Spinal cord (tissue), 10 donors: ENCODE measurements at places on chromosomes 11 and 22. TPM values are rescaled to one million over a fixed set of nuclear protein-coding genes. Genes with fewer than 3 reads are reported as not detected.

DNA sequence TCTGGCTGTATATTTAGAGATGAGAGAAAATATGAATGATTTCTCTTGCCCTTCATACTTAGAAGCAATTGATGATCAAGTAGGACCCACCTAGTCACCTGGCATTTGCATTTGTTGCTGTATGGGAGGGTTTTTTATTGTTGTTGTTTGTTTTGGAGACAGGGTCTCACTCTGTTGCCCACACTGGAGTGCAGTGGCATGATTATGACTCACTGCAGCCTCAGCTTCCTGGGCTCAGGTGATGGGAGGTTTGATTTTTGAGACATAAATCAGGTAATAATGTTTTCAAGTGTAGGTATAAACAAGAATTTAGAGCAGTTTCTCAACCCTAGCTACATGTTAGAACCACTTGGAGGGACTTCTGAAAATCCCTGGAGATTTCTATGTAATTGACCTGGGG, 63.0 kb downstream of the TNRC6B start:
- H3K4me1 ChIP-seq, result peaks cover 9% of the 10 kb centered on the region
- no peak for DNase-seq
- H3K36me3 ChIP-seq, result no peaks in the 10 kb centered on the region
- no peak overlapping the region for H3K27ac ChIP-seq
- H3K4me3 ChIP-seq, result no peak overlapping the region

DNA sequence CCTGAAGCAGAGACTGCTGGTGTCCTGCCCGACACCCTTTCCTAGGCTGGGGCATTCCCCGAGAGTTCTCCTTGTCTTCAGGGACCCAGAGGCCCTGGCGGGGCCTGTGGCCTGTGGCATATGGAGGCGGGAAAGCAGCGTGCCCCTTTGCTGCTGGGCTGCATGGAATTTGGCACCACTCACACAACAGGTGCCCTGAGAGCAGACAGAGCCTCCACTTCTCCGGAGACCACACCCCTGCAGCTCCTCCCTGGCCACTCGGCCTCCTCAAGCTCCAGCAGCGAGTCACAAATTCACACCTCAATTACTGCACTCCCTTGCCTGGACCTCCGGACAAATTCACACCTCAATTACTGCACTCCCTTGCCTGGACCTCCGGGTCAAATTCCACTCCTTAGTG, 1375.2 kb downstream of the TBC1D22A start:
- H3K4me1 ChIP-seq, result peaks cover 14% of the 10 kb centered on the region
- no peak for DNase-seq
- no peaks in the 10 kb centered on the region for H3K36me3 ChIP-seq
- no peak overlapping the region for H3K4me3 ChIP-seq
- no peak overlapping the region for H3K27ac ChIP-seq

DNA sequence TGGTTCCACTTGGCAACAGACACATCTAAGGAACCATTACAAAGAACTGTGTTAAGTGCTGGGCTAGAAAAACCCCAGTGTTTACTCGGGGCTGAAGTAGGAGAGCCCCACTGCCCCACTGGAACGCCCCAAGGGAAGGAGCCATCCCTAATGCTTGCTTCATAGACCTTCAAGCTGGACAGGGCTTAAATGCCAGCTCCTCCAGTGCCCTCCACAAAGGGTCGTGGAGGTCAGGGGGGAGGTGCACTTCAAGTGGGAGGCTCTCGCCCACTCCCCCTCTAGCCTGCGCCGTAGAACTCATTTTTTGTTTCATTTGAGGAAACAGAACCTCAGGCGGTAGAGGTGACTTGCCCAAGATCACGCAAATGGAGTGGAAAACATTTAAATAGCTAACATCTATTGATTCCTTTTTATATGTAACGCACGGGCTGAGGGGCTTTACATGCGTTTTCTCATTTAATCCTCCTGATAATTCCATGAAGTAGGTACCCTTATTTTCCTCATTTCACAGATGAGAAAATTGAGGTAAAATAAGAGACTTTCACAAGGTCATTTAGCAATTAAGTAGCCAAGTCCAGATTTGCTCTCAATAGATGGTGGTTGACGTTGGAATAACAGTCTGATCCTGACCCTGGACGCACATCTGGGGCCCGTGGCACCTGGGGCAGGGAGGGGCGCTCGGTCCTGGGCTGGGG, 545 bp upstream of the ZDHHC13 start:
- H3K4me3 ChIP-seq, result peak overlapping the region; percentile 72
- H3K27ac ChIP-seq, result no peak overlapping the region
- peaks cover 17% of the 10 kb centered on the region for H3K4me1 ChIP-seq

DNA sequence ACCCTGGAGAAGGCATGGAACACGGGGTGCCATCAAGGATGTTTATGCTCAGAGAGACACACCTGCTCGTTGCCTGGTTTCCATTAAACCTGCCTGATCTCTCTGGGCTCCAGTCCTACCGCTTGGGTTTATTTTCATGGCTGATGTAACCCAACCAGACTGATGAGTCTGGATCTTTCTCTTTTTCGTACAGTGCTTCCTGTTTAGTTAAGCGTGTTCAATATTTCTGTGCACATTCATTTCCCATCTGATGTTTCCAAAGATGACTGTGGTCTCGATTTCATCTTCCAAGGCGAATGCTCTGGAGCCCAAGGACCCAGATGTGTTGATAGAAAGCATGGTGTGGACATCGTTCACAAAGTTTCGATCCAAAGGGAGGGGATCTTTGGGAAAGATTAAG, 84.3 kb downstream of the SNX19 start:
- H3K4me3 ChIP-seq, result no peak overlapping the region
- peaks cover 36% of the 10 kb centered on the region for H3K4me1 ChIP-seq
- H3K27me3 ChIP-seq, result no peaks in the 10 kb centered on the region
- H3K36me3 ChIP-seq, result no peaks in the 10 kb centered on the region

- no peaks in the 10 kb centered on the region for H3K36me3 ChIP-seq
- H3K27ac ChIP-seq, result no peak overlapping the region
- peaks cover 11% of the 10 kb centered on the region for H3K4me1 ChIP-seq
- DNase-seq, result no peak
These were observed 151.4 kb downstream of the BRD1 start for GRCh38 chr22:49676230-49676629.

- peak; percentile 4 for DNase-seq
- H3K27me3 ChIP-seq, result no peaks in the 10 kb centered on the region
- H3K27ac ChIP-seq, result no peak overlapping the region
- peaks cover 4% of the 10 kb centered on the region for H3K4me1 ChIP-seq
These were observed 91.5 kb upstream of the YWHAH start for GRCh38 chr22:31852691-31853421.

DNA sequence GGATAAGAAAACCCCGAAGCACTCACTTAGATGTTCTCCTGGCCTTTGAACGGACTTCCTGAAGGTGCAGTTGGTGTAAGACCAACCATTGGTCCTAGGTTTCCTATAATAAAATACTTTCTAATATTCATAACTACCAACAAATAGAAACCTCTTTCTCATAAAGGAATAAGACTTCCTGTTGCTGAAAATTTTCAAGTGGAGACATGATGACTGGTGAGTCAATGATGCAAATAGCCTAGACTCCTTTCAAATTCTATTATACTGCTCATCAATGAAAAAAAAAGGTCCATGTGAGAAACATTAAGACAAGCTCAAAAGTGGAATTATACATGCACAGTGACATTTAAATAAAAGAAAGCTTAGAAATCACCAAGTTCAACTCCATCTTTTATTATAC, 862.8 kb downstream of the FAM181B start:
- no peak overlapping the region for H3K27ac ChIP-seq
- H3K36me3 ChIP-seq, result no peaks in the 10 kb centered on the region
- H3K4me3 ChIP-seq, result no peak overlapping the region
- no peak for DNase-seq

GRCh38 chr11:61637277-61637676, 42.9 kb upstream of the DAGLA start:
- DNase-seq, result no peak
- no peak overlapping the region for H3K27ac ChIP-seq
- H3K4me1 ChIP-seq, result peaks cover 6% of the 10 kb centered on the region
- no peaks in the 10 kb centered on the region for H3K36me3 ChIP-seq
- no peaks in the 10 kb centered on the region for H3K27me3 ChIP-seq
- H3K4me3 ChIP-seq, result no peak overlapping the region

DNA sequence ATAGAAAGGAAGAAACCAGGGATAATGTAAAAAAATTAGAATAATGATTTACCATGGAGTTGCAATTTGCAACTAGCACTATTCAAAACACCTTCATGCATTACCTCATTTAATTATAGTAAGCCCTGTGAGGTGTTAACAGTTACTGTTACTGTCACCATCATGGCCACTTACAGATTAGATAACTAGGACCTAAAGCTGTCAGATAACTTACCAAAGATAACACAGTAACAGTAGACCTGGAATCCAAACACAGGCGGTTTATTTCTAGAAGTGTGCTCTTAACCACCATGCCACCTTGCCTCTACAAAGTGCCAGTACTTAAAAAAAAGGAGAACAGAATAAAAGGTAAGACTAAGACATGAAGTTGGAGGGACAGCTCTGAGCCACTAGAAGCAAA, 11.1 kb upstream of the LARGE1 start:
- H3K27ac ChIP-seq, result no peak overlapping the region
- H3K36me3 ChIP-seq, result no peaks in the 10 kb centered on the region
- H3K27me3 ChIP-seq, result no peaks in the 10 kb centered on the region
- no peak for DNase-seq

DNA sequence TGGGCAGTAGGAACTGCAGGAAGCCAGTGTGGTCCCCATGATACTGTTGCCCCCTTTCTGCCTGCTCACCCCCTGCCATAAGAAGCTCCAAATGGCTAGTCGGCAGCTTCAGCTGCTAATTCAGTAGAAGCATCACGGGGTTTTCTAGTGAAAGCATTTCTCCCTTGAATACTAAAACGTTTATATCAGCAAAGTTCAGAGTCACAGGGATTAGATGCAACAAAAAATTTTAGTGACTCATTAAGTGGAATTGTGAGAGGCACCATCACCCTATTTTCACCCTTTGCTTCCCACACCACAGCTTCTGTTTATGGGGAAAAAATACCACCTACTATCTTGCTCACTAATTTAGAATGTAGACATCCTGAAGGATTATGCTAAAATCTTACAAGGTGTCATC, 25.2 kb downstream of the RAB39A start:
- no peaks in the 10 kb centered on the region for H3K27me3 ChIP-seq
- peaks cover 4% of the 10 kb centered on the region for H3K4me1 ChIP-seq
- no peak for DNase-seq
- H3K36me3 ChIP-seq, result no peaks in the 10 kb centered on the region
- no peak overlapping the region for H3K4me3 ChIP-seq
- no peak overlapping the region for H3K27ac ChIP-seq

- no peak for DNase-seq
- no peaks in the 10 kb centered on the region for H3K27me3 ChIP-seq
- H3K4me3 ChIP-seq, result no peak overlapping the region
These were observed 66.2 kb downstream of the EFCAB6 start for GRCh38 chr22:43745783-43746356.

GRCh38 chr11:124834526-124835180, 30.6 kb upstream of the ROBO3 start:
- peaks cover 16% of the 10 kb centered on the region for H3K27me3 ChIP-seq
- H3K4me3 ChIP-seq, result no peak overlapping the region
- DNase-seq, result no peak

GRCh38 chr22:48171271-48171691, 1408.8 kb downstream of the TBC1D22A start:
- H3K27ac ChIP-seq, result no peak overlapping the region
- peaks cover 10% of the 10 kb centered on the region for H3K4me1 ChIP-seq
- H3K36me3 ChIP-seq, result no peaks in the 10 kb centered on the region
- H3K27me3 ChIP-seq, result no peaks in the 10 kb centered on the region
- H3K4me3 ChIP-seq, result no peak overlapping the region

Gene TSPAN18
- 87.2 TPM for polyA plus RNA-seq

Gene OR8H2
- polyA plus RNA-seq, result not detected

Gene C22orf31
- not detected for polyA plus RNA-seq

Gene SLC22A6
- polyA plus RNA-seq, result 81.1 TPM

Gene EPS8L2
- polyA plus RNA-seq, result 11.3 TPM

Gene PDGFD
- polyA plus RNA-seq, result 11.4 TPM

Gene OR10V1
- polyA plus RNA-seq, result not detected

Gene TNNT3
- polyA plus RNA-seq, result 14.8 TPM
